Left cardiac atrium (tissue), 4 donors: ENCODE measurements at places on chromosomes 7 and 10. TPM values are rescaled to one million over a fixed set of nuclear protein-coding genes. Genes with fewer than 3 reads are reported as not detected.

CALY gene
- not detected for total RNA-seq

SRGN gene
- 121 TPM for total RNA-seq

IFRD1 gene
- total RNA-seq, result 22.2 TPM

WDFY4 gene
- total RNA-seq, result 3.8 TPM

PCDH15 gene
- total RNA-seq, result 1.1 TPM

MKI67 gene
- total RNA-seq, result 2.7 TPM

TAS2R4 gene
- total RNA-seq, result 0.35 TPM

IFIT5 gene
- total RNA-seq, result 10.1 TPM

C10orf67 gene
- total RNA-seq, result 0.27 TPM

TET1 gene
- total RNA-seq, result 4.0 TPM

IQUB gene
- 0.38 TPM for total RNA-seq

XRCC2 gene
- 0.31 TPM for total RNA-seq

RBP4 gene
- total RNA-seq, result 87.1 TPM

SPDYE3 gene
- not detected for total RNA-seq
